ENCODE measurements at places on chromosomes 11 and 22.

- DNase-seq: no peak
These were observed 32.1 kb downstream of the PPM1F start for GRCh38 chr22:21920341-21921183.

GRCh38 chr22:44407987-44408828 is 89.8 kb downstream of the RTL6 start:
- DNase-seq: no peak

- no peak for DNase-seq
These were observed 137.2 kb downstream of the BRD1 start for GRCh38 chr22:49690454-49690853.

- DNase-seq: peak; percentile 72
These were observed 914 bp upstream of the PRDM11 start for GRCh38 chr11:45145379-45146071.

GRCh38 chr11:113112307-113112706 is 151.1 kb downstream of the NCAM1 start:
- no peak for DNase-seq

GRCh38 chr11:79390477-79390876 is 50.4 kb downstream of the TENM4 start:
- DNase-seq: no peak

- no peak for DNase-seq
These were observed 87.5 kb downstream of the YAP1 start for GRCh38 chr11:102197670-102198139.

DNA sequence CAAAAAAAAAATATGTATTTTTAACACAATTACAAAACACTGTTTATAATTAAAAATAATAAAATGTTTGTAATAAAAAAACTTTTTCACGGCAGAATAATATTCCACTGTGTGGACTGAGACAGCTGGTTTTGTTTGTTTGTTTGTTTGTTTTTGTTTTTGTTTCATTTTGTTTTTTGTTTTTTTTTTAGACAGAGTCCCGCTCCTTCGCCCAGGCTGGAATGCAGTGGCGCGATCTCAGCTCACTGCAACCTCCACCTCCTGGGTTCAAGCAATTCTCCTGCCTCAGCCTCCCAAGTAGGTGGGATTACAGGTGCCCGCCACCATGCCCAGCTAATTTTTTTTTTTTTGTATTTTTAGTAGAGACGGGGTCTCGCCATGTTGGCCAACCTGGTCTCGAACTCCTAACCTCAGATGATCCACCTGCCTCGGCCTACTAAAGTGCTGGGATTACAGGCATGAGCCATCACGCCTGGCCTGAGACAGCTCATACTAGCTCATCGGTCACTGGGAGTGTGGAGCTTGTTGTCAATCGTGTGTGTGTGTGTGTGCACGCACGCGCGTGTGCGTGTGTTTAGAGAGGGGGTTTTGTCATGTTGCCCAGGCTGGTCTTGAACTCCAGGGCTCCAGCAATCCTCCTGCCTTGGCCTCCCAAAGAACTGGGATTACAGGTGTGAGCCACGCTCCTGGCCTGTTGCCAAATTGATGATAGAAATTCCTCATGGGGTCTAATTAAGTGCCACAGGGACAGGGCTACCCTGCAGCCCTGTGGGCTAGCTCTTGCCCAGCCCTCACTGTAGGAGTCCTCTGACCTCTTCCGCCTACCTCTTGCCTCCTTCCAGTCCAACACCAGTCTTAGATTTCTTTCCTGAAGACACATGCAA is 7.2 kb upstream of the AIFM3 start:
- no peak for DNase-seq

- DNase-seq: peak; percentile 35
These were observed 789 bp upstream of the KDM2A start for GRCh38 chr11:67118181-67118766.

DNA sequence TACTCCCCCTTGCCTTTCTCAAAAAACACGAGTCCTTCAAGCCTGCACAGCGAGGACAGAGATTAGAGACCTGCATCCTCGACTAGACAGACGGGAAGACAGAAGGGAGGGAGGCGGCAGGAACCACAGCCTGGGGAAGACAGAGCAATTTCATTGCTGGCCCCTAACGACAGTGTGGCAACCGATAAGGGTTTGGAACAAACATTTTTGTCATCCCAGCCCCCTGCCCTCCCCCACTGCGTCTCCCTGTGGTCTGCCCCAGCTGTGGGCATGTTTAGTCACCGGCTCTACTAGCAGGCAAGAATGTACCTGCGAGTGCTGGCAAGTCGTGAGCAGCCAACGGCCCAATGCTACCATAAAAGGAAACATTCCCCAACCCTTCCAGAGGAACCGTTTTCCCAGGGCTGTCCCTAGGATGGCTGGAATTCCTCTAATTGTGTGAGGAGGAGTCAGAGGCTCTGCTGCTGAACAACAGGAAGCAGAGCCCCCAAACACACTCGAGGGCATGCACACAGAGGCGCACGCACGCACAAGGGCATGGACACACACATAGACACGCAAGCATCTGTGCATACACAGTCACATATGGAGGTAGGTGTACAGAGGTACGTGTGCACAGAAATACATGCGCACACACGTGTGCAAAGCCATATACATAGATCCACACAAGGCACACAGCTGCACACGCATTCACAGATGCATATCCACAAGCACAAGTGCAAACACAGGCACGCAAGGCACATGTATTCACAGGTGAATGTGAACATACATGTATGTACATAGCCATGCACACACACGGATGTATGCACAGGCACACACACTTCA is 58.3 kb downstream of the MYH9 start:
- DNase-seq: peak; percentile 89

- DNase-seq: peak; percentile 74
These were observed 2.9 kb upstream of the BTBD10 start for GRCh38 chr11:13465909-13466371.

GRCh38 chr11:47391711-47392432 is 13.5 kb upstream of the SPI1 start:
- DNase-seq: no peak

- DNase-seq: no peak
These were observed 5.6 kb downstream of the DERL3 start for GRCh38 chr22:23833017-23833751.

DNA sequence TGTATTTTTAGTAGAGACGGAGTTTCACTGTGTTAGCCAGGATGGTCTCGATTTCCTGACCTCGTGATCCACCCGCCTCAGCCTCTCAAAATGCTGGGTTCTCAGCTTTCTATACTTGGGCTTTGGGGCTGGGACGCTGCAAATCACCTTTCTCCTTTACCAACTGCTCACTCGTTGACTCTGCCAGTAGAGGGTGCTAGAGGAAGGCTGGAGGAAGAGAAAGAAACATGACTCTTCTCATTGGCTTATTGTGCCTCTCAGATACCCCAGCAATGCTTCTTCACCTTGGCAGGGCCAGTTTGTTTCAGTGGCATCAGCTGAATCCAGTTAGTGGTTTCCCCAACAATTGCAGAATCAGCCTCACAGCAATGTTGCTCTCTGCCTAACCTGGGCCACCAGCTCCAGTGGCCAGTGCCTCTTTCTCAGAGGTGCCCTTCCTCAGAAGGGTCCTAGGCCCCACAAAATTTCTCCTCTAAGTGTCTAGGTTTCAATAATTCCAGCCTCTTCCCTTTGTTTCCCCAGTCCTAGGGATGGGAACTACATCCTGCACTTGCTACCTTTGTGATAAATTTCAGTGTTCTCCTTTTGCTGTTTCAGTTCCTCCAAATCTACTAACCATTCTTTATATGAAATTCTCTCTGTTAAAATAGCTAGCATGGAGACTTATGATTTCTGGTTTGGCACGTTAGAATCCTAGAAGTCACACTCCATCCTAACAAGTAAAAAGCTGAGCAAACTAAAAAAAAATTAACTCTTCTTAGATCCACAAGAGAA is 71.5 kb upstream of the VSTM5 start:
- DNase-seq: peak; percentile 84

GRCh38 chr22:43014316-43014868 is 557 bp downstream of the PACSIN2 start:
- no peak for DNase-seq

- no peak for DNase-seq
These were observed 5.8 kb upstream of the MADD start for GRCh38 chr11:47264119-47264518.

- no peak for DNase-seq
These were observed 23.1 kb downstream of the MPPED1 start for GRCh38 chr22:43434928-43435311.

GRCh38 chr22:26567610-26568009 is 22.3 kb downstream of the TPST2 start:
- DNase-seq: no peak

GRCh38 chr22:30361916-30362650 is 5.3 kb downstream of the CCDC157 start:
- DNase-seq: no peak

- no peak for DNase-seq
These were observed 7.9 kb downstream of the FOXR1 start for GRCh38 chr11:118979434-118979833.

DNA sequence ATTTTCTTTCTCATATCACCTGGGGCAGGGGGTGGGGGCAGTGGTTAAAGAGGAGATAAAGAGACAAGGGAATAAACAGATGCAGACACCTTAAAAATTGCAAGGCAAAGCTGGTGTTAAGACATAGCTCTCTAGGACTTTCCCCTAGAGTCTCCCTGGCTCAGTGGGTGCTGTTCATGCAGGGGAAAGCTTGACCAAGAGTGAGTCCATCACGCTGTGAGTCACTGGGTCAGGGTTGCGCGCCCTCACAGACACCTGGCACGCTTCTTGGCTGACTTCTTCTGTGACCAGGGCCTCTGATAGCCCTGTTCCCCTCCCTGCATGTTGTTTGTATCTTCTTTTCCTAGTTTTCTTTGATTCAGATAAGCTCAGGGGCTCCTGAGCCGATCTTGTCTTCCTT is 31.9 kb downstream of the COMMD9 start:
- peak; percentile 62 for DNase-seq

GRCh38 chr22:26570115-26570514 is 19.8 kb downstream of the TPST2 start:
- DNase-seq: no peak

- DNase-seq: peak; percentile 73
These were observed 39.3 kb downstream of the AMBRA1 start for GRCh38 chr11:46554213-46555147.

DNA sequence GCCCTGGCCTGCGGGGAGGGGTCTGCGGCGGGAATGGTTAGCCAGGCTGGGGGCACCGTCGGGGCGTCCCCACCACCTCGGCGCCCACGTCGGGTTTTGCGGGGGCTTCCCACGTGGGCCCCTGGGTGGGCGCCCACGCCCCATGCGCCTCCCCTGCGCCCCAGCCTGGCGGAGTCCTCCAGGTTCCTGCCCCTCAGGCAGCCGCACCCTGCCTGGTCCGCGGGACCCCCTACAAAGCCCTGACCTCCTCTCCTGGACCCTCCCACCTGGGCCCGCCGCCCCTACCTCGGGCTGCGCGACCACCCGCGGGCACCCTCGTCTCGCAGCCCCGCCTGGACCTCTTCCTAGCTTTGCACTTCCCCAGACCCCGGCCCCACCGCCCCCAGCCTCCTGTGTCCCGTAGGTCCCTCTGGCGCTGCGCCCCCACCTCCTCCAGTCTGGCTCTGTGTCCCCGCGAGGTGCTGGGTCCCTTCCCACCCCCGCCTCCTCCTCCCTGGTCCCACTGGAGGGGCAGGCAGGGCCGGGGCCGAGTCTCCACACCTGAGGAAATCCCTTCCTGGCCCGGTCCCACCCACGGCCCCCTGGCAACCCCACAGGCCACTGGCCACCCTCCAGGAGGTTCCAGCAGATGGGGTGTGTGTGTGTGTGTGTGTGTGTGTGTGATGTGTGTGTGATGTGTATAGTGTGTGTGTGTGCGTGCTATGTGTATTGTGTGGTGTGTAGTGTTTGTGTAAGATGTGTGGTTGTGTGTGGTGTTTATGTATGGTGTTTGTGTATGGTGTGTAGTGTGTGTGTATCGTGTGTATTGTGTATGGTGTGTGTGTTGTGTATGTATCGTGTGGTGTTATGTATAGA is 11.8 kb downstream of the PIM3 start:
- DNase-seq: no peak

DNA sequence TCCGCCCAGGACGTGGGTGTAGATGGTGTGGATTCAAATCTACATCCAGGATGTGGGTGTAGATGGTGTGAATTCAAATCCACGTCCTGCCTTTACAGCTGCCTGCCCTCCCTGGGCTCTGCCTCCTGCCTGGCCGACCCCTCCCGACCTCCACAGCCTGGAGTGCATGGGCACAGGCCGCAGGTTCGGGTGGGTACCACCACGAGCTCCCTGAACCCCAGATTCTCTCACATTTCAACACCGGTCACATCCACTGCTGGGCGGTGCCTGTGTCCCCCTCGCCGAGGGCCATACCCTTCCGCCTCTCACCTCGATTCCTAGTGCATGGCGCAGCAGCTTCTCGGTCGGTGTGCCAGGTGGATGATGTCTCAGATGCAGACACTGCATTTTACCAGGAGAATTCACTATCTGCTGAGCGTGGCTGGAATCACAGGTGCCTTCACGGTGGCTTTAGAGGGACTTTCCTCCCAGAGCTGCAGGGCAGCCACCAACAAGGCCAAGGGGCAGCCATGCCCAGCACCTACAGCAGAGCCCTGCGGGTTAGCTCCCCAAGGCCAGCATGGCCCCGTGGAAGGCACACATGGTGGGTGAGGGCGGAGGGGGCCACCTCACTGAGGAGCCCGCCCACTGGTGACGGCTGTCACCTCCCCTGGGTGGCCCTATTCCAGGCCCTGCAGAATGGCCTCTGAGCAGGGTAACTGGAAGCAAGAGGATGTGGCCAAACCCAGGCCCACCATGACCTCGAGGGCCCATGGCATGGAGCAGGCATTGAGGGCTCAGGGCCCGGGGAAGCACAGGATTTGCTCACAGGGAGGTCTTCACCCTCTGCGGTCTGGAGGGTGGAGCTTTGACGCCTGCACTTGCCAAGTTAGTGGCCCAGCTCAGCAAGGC is 638.5 kb downstream of the TBC1D22A start:
- DNase-seq: no peak

DNA sequence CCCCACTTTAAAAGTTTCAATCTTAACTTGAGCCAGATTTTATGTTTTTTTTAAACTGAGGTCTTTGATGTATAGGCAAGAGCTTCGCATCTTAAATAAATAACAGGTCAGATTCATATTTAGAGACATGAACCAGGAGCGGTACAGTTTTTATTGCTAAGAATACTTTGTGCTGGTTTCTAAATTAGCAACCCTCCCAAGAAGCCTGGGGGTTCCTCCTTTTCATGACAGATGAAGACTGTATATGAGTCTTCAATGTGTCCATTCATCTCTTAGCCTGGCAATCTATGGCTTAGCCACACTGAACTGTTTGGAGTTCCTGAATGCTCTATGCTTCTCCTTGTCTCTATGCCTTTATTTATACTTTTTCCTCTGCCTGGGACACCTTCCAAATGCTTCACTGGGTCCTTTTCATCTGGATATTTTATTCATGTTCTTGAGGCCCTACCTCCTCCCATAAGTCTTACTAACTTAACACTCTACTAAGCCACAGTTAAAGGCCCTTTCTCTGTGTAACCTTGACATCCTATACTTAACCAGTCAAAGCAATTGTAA is 338.6 kb downstream of the INSC start:
- DNase-seq: no peak

Data from choroid plexus epithelial cell (primary cell).